ENCODE measurements at places on chromosomes 16 and 17.

- no peak for DNase-seq
These were observed 7.3 kb downstream of the DRC7 start for GRCh38 chr16:57701759-57702371.

DNA sequence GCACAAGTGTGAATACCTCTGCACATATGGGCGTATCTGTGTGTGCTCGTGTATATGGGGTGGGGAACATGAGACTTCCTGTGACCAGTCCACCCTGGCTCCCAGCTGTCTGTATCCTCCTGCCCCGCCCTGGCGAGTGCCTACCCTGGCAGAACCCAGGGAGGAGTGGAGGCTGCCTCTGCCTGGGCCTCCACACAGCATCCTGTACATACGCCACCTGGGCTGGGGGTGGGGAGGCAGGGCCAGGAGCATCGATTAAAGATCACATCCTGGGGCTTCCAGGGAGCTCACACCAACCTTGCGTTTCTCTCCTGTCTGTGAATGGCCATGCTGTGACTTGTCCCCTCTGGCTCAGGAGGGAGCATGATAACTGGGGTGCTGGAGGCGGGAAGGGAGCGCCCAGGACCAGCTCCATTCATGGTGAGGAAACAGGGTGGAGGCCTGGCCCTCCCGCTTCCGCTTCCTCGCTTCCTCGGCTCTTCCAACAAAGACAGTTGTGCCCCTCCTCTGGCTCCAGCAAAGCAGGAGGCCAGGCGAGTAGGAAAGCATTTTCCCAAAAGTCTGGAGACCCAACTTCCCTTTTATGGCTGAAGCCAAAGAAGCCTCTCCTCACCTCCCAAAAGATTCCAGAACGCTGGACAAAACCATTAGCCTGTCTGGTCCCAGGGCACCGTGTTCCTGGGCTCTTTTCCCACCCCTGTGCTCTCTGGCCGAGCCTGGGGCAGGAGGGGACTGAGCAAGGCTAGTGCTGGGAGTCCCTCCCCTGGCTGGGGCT is 22.9 kb downstream of the ADAM11 start:
- no peak for DNase-seq

GRCh38 chr17:62965174-62965685 is 805 bp upstream of the TANC2 start:
- peak; percentile 47 for DNase-seq

DNA sequence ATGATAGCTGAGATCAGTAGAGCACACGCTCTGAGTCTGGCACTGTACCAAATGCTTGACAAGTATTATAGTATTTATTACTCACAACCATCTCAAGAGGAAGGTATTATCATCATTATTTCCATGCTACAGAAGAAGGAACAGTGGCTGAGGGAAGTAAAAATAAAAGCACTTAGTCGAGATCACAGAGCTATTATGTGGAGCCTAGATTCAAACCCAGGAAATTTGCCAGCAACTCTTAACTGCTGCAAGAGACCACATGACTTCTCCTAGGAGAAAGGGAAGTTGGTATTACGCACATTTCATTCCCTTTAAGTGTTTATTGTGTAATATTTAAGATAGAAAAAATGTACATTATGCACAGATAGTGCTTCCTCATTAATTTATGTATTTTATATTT is 1.0 kb upstream of the RHOT1 start:
- DNase-seq = no peak

DNA sequence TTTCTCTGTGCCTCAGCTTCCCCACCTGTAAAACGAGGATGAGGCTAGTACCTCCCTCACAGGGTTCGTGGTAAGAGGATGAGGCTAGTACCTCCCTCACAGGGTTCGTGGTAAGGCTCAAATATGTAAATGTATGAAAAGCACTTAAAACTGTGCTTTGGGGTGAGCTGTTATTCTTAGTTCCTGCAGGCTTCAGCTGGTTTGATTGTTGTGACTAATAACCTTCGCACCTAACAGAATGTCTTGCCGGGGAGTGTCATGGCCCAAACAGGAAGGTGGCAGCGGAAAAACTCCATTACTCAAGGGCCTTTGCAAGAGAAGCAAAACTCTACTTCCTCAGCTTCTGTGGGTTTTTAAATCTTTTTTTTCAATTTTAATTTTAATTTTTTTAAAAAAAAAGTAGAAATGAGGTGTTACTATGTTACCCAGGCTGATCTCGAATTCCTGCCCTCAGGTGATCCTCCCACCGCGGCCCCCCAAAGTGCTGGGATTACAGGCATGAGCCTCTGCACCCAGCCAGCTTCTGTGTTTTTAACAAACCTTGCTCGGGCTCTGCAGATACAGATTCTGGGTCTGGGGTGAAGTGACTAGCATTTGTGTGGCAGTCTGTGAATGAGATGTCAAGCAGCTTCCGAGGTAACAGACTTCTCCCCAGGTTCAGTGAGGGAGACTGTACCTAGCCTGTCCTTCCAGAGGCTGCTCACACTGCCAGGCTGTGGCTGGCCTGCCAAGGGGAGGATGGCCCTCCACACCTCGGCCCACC is 103.0 kb downstream of the RAB11FIP4 start:
- DNase-seq = peak; percentile 56

GRCh38 chr17:15957206-15957605 is 12.3 kb downstream of the ADORA2B start:
- peak; percentile 39 for DNase-seq

- no peak for DNase-seq
These were observed 173.7 kb downstream of the CDK5R1 start for GRCh38 chr17:32660496-32660985.

DNA sequence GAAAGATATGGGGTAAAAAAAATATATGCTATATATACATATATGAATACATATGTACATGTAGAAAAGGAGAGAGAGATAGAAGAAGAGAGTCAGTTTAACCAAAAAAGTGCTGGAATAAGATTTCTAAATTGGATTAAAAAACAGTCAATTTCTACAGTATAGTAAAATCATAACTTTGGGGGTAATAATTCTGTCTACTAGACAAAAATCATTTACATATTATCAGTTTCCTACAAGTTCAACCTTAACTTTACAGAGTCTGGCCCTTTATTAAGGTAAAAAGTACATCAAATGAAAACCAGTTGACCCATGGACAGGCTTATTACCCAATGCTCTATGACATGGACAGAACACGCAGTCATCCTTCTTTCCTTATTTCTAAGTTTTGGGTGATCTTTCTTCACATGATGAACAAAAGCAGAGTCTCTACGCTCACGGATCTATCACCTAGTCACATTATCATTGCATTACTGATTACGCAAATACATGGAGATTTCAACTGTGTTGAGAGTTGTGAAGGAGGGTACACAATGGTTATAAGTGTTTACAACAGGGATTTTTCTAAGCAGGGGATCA is 63.9 kb upstream of the SMIM36 start:
- DNase-seq = no peak

DNA sequence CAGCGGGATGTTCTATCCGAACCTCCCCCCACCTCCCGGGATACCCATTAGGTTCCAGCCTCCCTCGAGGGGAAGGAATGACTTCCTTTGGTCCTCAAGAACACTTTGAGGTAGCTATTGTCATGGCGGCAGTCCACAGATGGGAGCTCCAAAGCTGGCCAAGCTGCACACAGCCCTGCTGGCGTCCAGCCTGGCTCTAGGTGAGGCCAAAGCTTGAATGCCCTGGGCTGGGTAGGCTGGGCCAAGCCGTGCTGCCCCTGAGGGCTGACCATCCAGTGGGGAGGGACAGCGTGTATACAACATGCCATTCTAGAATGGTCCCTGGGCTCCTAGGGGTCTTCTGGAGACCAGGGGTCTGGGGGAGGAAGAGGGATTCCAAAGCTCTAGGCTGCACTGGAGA is 43.5 kb downstream of the PEMT start:
- no peak for DNase-seq

DNA sequence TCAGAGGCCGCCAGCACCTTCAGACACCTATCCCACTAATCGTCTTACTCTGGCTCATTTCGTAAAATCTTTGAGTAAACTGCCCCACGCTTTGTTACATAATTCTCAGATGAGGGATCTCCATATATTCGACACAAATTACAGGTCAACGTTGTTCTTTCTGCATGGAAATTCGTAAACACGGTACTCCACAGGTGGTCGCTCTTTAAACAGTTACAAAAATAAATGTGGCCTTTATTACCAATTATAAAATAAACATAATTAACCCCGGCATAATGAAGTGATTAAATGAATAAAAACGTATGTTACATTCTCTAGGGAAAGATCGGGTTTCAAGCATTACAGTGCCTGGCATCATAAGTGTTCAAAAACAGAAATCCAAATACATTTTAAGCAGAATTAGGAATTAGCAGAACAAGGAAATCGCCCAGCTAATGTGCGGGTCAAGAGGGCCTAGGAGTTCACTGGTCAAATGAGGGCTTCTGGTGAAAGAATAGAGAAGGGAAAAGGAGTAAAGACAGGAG is 943 bp upstream of the PIP4K2B start:
- no peak for DNase-seq

- DNase-seq = no peak
These were observed 230.7 kb downstream of the KATNIP start for GRCh38 chr16:27780468-27781194.

Data from stimulated activated CD4-positive, alpha-beta T cell treated with anti-CD3 and anti-CD28 coated beads, Interleukin-4, amount 100 ng/mL, for 48 hours (primary cell).